Colonic mucosa (tissue), 4 donors: ENCODE measurements at places on chromosomes 1 and 21. TPM values are rescaled to one million over a fixed set of nuclear protein-coding genes. Genes with fewer than 3 reads are reported as not detected.

BTF3L4 gene
- total RNA-seq = 20.7 TPM

GRCh38 chr1:160653620-160654016 is 6.8 kb upstream of the SLAMF1 start:
- no peak for DNase-seq

DNA sequence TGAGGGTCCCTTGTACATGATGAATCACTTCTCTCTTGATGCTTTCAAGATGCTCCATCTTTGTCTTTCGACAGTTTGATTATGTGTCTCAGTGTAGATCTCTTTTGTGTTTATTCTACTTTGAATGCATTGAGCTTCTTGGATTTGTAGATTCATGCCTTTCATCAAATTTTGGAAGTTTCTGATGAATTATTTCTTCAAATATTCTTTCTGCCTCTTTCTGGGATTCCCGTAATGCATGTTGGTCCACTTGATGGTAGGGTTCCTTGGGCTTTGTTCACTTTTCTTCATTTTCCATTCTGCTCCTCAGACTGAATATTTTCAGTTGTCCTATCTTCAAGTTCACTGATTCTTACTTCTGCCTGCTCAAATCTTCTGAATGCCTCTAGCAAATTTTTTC is 50.7 kb downstream of the ADSS2 start:
- no peak for DNase-seq

- peak; percentile 37 for DNase-seq
Observed at GRCh38 chr21:40386294-40386911, 460.6 kb downstream of the DSCAM start.

CFAP107 gene
- not detected for total RNA-seq

DYNLT5 gene
- total RNA-seq = not detected

GRCh38 chr1:221583465-221583864 is 158.4 kb downstream of the DUSP10 start:
- DNase-seq = no peak

- no peak for DNase-seq
Observed at GRCh38 chr1:177480741-177481305, 310.1 kb downstream of the BRINP2 start.

DNA sequence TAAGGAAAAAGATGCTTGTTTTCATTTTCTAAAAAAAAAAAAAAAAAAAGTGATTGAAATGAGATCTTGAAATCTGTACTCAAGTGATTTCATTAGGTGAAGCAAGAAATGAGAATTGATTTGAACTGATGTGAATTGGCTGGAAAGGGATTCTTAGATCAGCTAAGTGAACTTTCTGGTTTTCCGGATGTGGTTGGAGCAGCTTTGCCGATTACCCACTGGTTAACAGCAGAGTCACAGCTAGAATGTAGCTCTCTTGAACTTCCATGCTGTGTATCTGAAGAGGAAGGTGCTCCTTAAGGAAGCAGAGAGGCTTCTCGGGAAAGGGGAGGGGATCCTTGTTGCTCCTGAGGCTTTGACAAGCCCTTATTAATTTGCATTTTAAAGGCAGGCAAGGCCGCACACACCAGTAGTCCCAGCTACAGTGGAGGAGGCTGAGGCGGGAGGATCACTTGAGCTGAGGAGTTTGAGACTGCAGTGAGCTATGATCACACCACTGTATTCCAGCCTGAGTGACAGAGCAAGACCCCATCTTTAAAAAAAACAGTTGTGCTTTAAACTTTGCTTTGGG is 28.7 kb upstream of the PWP2 start:
- DNase-seq = no peak

- no peak for DNase-seq
Observed at GRCh38 chr1:232213928-232214327, 416.0 kb downstream of the SIPA1L2 start.

GRCh38 chr1:65260851-65261473 is 48.4 kb upstream of the DNAJC6 start:
- no peak for DNase-seq

GRCh38 chr1:202623075-202623474 is 87.2 kb downstream of the SYT2 start:
- no peak for DNase-seq

DNA sequence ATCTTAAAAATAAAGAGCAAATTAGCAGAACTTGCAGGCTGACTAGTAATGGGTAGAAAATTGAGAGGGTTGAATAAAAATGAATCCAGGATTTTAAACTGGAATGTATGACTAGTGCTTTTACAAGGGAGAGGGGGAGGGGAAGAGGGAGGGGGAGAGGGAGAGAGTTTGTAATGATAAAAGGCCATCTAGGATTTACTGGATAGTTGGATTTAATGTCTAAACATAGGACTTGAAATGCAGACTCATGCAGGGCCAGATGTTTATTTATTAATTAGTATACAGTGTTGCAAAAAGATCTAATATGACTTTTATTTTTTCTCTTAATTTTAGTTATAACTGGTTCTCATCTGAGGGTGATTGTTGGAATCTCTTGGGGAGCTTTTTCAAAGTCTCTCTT is 4.3 kb downstream of the ZNF326 start:
- no peak for DNase-seq

MTMR11 gene
- total RNA-seq = 188 TPM

KCND3 gene
- total RNA-seq = 0.94 TPM

- DNase-seq = no peak
Observed at GRCh38 chr21:40356644-40357043, 489.4 kb downstream of the PCP4 start.

PDZK1IP1 gene
- 40.6 TPM for total RNA-seq

DNA sequence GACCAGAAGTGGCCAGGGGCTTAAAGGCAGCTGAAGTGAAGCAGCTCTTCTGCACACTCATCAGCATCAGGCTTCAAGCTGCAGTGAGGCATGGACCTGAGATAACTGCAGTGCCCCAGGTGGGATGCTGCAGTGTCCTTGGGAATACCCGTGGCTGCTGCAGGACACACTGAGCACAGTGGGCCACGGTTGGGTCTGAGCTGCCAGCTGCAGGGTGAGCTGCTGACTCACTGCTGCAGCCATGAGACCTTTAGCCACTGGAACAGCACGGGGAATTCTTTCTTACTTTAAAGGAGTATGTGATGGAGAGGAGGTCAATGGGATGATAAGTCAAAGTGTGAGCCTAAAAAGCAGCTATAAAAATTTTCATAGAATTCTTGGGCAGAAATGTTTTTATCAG is 102.1 kb downstream of the XCL2 start:
- no peak for DNase-seq
